ENCODE measurements at places on chromosomes 3 and 15.

GRCh38 chr15:62517541-62517940, 352.5 kb upstream of the C2CD4B start:
- DNase-seq, result no peak

DNA sequence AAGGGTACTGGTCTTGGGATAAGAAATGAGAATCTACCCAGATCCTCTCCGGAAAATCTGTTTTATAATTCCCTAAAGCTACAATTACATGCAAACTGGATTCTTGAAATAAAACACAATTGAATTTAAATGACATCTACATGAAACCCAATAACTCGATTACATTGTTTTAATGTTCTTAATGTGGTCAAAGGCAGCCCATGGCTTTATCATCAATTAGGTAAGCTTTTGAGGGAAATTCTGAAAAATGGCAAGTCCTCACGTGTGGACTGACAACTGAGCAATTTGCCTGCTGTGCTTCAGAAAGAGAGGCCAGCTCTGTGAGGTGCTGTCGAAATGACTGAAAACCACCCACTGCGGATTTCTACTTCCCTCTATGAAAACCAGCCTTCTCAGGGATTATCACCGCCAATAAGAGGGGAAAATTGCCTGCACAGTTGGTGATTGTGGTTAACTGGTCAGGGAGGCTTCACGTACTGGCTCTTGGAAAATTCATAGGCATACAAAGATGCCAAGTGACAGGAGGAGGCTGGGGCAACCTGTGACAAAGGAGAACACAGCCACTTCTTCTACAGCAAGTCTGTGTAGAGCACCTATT, 200.8 kb upstream of the SLCO3A1 start:
- DNase-seq, result no peak

GRCh38 chr3:111521891-111522290, 20.1 kb upstream of the CD96 start:
- DNase-seq, result no peak

DNA sequence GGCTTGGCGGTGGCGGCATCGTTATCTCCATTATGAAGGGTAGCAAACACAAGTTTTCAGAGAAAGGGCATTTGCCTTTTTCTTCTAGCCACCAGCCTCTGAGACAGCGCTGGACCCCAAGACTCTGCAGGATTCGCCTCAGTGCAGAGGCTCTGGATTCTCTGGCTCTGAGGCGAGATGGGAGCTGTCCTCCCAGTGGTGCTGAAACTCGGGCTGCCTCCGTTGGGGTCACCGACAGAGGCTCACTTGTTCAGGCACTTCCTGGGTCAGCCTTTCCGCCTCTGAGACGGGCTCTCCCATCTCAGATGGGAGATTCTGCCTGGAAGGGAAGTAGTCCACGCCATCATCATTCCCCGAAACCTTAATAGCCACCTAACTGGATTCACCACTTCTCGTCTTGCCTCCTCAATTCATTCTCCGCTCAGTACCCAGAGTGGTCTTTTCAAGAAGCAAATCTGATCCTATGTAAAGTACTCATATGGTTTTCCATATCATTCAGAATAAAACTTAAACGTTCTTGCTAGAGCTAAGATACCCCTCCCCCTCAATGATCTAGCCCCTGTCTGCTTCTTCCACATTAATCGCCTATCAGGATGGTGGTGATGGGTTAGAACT, 76.9 kb downstream of the RHCG start:
- DNase-seq, result no peak

- DNase-seq, result no peak
Measured at GRCh38 chr3:146543461-146544001, 876 bp downstream of the PLSCR1 start.

DNA sequence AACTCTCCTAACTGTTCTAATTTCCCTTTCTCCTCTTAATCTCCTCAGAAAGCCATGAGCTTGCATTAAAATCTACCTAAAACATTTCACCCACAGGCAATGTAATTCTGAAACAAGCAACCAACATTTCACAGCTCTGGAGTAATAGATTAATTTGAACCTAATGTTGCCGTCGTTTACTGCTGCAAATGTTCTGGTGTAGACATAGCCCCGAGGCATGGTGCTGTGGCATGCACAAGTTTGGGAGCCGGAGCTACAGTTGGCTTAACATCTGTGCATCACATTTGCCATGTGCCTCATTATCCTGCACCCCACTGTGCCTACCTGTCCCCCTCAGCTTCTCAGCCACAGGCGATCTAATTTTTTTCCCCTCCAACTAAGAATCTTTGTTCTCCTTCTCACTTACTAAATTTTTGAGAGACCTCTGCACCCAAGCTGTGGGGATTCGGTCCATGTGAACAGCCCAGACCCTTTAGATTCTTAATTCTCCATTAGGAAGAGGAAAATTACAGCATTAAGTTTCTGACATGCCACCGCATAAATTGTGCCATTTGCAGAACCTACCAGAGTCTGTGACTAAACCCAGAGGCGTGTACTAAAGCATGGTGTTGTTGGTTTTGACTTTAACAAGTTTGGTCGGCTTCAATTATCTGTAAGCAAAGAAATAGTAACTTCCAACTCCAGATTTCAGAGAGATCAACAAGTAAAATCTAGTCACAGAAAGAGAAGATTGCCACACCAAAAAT, 419.2 kb downstream of the MECOM start:
- no peak for DNase-seq

- DNase-seq, result no peak
Measured at GRCh38 chr15:99412082-99412481, 153.7 kb upstream of the MEF2A start.

- no peak for DNase-seq
Measured at GRCh38 chr3:182810574-182811268, 17.4 kb downstream of the ATP11B start.

- DNase-seq, result no peak
Measured at GRCh38 chr3:33547101-33547500, 106.9 kb upstream of the UBP1 start.

GRCh38 chr15:61700803-61701202, 359.4 kb downstream of the VPS13C start:
- DNase-seq, result no peak

DNA sequence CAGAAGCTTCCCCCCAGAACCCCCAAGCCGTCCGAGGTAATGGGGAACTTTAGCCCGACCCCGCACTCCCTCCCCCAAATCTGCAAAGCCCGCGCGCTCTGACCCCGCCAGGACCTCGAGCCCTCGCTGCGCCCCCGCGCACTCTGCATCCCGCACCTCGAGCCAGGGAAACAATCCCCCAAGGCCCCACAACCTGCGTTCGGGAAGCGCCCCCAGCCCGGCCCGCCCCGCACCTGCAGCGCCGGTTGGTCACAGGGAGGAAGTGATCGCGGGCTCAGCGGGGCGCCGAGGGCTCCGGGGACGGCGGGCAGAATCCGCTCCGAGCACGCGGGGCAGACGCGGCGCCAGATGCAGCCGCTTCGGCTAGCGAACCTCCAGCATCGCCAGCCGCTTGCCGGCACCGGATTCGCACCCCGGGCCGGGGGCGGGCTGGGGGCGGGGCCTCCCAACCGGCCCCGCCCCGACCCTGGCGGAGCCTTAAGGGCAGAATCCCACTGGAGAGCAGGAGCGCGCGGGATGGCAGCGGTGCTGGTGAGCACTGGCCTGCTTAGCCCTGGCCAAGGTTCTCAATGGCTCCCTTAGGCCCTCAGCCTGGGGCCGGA, at the start of gene CAMKV:
CAMKV (minus strand) TSS at position 382 of the 602 bp plus-strand sequence. CDS start 7,518 bp downstream, outside the sequence.
- DNase-seq, result no peak

- no peak for DNase-seq
Measured at GRCh38 chr3:28317438-28318022, 31.0 kb upstream of the ZCWPW2 start.

DNA sequence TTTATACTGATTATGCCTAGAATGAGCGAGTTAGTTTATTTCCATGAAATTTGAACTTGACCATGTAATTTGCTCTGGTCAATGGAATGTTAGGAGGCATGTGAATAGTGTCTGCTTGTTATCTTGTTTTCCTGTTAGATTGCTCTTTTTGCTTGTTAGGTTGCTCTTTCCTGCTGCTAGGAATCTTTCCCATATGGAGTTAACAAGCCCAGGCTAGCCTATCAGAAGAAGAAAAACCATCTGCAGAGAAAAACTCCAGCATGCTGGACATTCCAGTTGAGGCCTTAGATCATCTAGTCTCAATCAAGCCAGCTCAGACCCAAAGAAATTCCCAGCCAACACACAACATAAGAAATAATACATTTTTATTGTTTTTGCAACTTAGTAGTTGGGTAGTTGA, 470.2 kb upstream of the AGTR1 start:
- no peak for DNase-seq

- no peak for DNase-seq
Measured at GRCh38 chr3:155363690-155364070, 70.2 kb upstream of the STRIT1 start.

GRCh38 chr15:70722266-70723121, 40.9 kb downstream of the UACA start:
- no peak for DNase-seq

- DNase-seq, result no peak
Measured at GRCh38 chr3:159839561-159840379, 148.9 kb upstream of the IL12A start.

DNA sequence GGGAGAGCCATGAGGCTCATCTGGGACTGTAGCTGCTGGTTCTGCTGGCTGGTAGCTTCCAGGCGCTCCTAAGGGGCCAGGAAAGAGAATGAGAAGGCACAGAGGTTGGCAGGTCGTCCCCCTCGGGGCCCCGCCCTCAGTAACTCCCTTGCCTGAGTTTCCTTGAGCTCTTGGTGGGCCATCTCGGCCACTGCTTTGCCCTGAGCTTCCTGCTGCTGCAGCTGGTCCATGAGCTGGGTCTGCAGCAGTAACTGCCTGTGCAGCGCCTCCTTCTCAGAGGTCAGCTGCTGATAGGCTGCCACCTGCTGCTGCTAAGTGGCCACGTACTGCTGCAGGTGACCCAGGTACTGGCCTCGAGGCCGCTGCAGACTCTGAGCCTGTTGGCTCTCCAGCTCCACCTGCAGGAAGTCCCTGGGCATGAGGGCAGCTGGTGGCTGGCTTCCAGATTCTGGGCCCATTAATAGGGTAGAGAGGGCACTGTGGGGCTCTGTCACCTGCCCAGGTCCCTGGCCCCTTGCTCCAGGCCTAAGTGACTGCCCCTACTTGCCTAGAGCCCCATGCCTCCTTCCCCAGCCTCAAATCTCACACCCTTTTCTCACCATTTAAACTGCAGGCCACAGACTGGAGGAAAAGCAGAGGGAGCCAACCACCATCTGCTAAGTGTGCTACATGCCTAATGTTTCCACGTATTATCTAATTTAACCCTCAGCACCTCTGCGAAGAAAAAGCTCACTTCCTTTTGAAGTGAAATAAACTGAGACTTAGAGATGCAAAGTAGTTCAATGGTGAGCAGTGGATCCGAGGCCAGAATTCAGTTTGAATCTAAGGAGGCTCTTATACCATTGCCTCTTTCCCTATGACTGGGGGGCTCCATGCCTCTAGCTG, 10.8 kb upstream of the VPS33B start:
- DNase-seq, result no peak

DNA sequence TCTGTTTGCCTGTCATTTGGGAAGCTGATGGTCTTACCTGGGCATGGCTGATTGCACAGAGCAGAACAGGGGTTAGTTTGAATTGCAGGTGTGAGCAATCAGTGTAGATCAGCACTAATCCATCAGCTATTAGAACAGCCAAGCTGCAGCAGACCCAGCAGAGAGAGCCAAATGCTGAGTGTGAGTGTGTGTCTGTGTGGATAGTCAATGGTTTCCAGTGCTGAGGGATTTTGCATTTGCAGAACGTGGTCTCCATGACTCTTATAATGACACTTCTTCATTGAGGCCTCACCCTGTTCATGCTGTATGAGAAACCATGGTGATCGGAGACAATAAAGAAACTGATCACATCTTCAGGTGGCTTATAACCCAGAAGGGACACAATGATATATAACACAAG, 312.1 kb downstream of the SOX2 start:
- no peak for DNase-seq

DNA sequence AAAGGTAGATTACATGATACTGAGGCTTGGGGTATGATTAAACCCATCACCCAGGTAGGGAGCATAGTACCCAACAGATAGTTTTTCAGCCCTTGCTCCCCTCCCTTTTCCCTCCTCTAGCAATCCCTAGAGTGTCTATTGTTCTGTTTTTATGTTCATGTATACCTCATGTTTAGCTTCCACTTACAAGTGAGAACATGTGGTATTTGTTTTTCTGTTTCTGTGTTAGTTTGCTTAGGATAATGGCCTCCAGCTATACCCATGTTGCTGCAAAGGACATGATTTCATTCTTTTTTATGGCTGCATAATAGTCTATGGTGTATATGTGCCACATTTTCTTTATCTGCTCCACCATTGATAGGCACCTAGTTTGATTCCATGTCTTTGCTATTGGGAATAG, 82.7 kb downstream of the MYLK start:
- DNase-seq, result no peak

GRCh38 chr15:84834229-84834955, 17.2 kb downstream of the ALPK3 start:
- DNase-seq, result peak; percentile 66

DNA sequence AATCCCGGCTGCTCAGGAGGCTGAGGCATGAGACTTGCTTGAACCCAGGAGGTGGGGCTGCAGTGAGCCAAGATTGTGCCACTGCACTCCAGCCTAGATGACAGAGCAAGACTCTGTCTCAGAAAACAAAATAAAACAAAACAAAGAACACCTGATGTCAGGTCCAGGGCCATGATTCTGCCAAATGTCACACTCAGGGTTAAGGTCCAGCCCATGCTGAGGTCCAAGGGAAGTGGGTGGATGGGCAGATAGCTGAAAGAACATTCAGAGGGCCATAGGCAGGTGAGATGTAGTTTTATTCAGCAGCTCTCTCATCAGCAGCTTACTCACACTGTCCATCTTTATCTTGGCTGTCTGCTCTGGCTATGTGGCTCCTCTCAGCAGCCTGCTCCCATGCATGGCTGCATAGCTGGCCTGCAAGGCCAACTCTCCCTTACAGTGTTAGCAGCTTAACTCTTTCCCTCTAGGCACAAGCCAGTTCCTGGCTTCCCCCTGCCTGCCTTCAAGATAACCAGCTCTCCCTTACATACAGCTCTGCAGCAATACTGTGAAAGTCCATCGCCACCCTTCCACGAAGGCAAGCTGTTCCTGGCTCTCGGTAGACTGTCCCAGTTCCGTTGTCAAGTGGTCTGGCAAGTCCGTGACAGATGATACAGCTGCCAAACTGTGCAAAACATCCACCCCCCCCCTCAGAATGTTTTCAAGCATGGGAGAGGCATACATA, 62.4 kb upstream of the SIAH2 start:
- no peak for DNase-seq

DNA sequence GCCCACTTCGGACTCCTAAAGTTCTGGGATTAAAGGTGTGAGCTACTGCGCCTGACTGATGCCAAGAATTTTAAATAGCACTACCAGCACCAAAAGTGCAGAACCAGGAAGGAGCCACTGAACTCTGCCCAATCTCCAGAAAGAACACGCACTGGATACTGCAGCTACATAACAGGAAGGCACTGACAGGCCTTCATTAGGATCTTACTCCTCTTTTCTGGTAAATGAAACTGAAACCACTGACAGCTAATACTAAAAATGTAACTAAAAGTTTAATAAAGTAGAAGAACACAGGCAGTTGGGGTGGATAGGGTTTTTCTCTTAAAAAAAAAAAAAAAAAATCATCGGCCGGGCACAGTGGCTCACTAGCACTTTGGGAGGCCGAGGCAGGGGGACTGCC, 74.1 kb upstream of the CHRM5 start:
- DNase-seq, result no peak

GRCh38 chr3:48238531-48239085, 2.3 kb upstream of the ZNF589 start:
- no peak for DNase-seq
